DMS 273 treated with DMSO at 0.1 percent for 48 hours (cell line): ENCODE measurements at places on chromosomes 6 and 20.

- DNase-seq = no peak
Measured at GRCh38 chr6:131460614-131461000, 112.4 kb upstream of the ARG1 start.

DNA sequence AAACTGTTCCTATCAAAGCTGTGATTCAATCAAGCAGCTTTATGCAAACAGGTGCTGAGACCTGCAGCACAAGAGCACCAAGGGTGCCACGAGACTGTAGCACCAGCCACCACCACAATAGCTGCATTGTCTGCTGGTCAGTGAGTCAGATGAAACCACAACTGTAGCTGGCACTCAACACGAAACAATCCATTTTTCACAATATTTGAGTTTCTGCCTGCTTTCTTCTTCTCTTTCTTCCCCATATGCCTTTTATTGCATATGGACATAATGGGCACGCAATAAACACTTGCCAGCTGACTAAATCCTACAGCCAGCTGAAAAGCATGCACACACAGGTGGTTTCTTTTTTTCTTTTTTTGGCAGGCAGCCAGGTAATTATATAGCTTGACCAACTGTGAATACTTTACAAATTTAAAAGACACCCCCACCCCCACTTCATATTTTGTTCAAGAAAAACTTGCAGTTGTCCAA lies 16.6 kb downstream of the SLC2A12 start:
- DNase-seq = peak; percentile 23

DNA sequence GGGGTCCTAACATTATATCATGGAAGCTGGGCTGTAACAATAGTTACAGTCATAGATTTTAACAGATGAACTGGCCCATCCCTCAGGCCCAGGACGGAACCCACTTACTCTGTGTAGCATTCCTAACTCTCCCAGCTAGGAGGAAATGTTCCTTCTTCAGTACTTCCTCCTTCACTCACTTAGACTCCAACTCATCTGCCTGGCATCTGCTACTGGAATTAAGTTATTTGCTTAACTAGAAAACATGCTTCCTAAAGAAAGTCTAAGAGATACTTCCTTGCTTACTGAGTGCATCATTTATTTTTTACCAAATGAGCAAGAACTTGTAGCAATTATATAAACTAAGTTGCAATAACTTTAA lies 20.5 kb downstream of the GCLC start:
- DNase-seq = no peak

GRCh38 chr6:148329596-148330381 lies 12.8 kb upstream of the SASH1 start:
- DNase-seq = no peak

DNA sequence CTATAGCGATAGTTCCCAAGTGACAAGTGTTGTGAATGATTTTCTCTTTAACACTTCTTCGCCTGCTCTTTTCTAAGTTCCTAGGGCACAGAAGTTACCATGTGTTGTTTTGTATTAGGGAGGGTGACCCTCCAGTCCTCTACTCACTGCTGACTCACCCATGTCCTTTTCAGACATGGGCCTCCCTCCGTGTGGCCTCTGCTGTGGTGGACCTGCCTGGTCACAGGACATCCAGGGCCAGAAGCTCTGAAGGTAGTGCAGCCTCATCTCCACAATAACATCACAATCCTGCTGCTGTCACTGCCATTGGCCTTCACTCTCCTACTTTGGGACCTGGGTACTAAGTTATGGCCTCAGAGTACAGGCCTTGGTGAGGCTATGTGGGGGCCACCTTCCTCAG lies 87.1 kb upstream of the TNFAIP3 start:
- no peak for DNase-seq

DNA sequence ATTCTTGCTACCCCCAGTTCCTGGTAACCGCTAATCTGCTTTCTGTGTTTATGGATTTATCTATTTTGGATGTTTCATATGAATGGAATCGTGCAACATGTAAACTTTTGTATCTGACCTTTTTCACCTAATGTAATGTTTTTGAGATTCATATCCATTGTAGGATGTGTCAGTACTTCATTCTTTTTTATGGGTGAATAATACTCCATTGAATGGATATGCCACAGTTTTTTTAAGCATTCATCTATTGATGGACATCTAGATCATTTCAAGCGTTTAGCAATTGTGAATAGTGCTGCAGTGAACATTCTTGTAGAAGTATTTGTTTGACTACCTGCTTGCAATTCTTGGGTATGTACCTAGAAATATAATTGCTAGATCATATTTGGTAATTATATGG lies 13.0 kb downstream of the KDM1B start:
- no peak for DNase-seq

- no peak for DNase-seq
Measured at GRCh38 chr20:19886661-19887288, 128.7 kb downstream of the RIN2 start.

DNA sequence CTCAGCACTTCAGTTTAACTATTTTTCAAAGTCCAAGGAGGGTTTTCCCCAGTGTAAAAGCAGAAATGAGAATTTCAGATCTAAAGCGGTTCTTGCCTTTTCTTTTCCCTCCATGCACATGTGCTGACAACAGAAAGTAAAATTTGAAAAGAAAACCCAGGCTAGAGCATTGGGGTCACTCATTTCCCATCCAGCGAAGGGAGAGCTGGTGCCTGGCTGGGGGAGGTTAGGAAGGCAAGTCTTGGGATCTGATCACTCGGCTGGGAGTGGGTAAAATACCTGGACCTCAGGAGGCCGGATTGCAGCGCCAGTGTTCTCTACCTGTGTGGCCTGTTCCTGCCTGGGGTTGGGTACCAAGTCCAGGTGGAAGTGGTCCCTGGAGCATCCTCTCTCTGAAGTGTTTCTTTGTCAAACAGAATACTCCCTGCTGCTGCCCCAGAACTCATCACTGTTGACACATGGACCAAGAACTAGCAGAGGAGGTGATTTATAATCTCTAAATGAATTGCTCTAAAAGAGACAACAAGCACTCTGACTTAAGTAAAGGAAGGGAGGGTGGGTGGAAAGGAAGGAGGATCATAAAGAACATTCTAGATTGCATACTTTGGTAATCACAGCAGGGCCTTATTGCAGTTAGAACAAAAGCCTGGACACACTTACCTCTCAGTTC lies 136.0 kb downstream of the MTHFD1L start:
- no peak for DNase-seq

GRCh38 chr6:75418233-75418632 lies 75.4 kb downstream of the FILIP1 start:
- no peak for DNase-seq

GRCh38 chr6:53795340-53795701 lies 516 bp downstream of the LRRC1 start:
- DNase-seq = no peak

DNA sequence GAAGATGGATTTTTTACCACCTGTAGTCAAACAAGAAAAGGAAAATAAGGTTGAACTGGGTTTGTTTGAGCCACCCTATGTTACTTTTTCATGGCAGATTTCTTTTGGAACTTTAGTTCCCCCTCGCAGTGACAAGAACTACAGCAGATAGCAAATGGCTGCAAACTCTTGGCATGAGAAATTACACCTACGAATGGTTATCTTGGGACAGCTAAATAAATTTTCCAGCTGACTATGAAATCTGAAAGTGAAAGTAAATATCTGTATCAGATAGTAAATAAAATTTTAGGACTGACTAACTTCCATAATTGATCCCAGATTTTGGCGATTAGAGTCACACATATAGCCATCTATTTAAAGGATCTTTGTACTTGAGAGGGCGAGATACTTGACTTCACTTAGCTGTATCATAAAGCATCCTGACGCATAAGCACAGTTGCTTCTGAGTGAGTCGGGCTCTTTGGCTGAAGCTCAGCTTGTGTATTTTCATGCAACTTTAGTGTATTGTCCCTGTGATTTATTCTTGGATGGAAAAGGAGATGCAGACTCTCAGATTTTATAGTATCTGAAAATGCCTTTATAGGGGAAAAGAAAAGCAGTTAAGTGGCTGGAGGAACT lies 125.3 kb upstream of the B3GAT2 start:
- DNase-seq = no peak

DNA sequence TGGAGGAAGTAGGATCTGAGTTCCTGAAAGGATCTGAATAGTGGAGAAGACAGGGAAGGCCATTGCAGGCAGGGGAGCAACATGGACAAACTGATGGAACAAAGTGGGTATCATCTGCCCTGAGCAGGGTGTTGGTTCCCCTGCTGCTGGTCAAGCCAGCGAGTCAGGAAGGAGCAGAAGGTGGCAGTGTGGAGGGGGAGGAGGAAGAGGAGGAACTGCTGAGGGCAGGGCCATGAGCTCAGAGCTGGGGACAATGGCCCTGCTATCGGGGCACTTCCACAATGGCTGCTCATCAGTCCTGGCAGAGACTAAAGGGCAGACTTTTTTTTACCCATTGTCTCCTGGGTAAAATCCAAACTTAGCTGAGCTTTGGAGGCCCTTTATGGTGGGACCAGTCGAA lies 13.6 kb downstream of the CNBD2 start:
- no peak for DNase-seq

- no peak for DNase-seq
Measured at GRCh38 chr20:50758992-50759391, 27.6 kb downstream of the PARD6B start.

GRCh38 chr20:38300438-38300837 lies 3.5 kb upstream of the BPI start:
- no peak for DNase-seq

DNA sequence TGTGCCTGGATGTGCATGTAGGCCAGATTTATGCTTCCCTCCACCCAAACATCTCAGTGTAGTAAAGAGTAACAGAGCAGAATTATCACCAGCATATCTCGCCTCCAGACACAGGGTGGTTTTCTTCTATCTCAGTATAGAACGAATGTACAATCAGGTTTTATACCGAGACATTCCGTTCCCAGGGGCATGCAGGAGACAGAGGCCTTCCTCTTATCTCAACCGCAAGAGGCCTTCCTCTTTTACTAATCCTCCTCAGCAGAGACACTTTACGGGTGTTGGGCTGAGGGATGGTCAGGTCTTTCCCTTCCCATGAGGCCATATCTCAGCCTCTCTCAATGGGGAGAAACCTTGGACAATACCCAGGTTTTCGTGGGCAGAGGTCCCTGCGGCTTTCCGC lies 36.4 kb upstream of the MC3R start:
- no peak for DNase-seq
